ENCODE measurements at places on chromosomes 2 and 18.

GRCh38 chr2:115910270-115910669 is 1467.8 kb downstream of the DPP10 start:
- H3K27me3 ChIP-seq: no peaks in the 10 kb centered on the region
- H3K4me1 ChIP-seq: no peaks in the 10 kb centered on the region
- no peak overlapping the region for H3K4me3 ChIP-seq
- DNase-seq: no peak
- H3K36me3 ChIP-seq: no peaks in the 10 kb centered on the region

GRCh38 chr2:112159454-112159921 is 21.3 kb downstream of the FBLN7 start:
- H3K27ac ChIP-seq: no peak overlapping the region
- DNase-seq: no peak
- H3K27me3 ChIP-seq: no peaks in the 10 kb centered on the region
- H3K36me3 ChIP-seq: no peaks in the 10 kb centered on the region
- H3K4me3 ChIP-seq: no peak overlapping the region

- no peaks in the 10 kb centered on the region for H3K27me3 ChIP-seq
- H3K4me1 ChIP-seq: no peaks in the 10 kb centered on the region
- H3K4me3 ChIP-seq: no peak overlapping the region
- H3K36me3 ChIP-seq: no peaks in the 10 kb centered on the region
Observed at GRCh38 chr2:69453475-69454129, 16.4 kb upstream of the NFU1 start.

DNA sequence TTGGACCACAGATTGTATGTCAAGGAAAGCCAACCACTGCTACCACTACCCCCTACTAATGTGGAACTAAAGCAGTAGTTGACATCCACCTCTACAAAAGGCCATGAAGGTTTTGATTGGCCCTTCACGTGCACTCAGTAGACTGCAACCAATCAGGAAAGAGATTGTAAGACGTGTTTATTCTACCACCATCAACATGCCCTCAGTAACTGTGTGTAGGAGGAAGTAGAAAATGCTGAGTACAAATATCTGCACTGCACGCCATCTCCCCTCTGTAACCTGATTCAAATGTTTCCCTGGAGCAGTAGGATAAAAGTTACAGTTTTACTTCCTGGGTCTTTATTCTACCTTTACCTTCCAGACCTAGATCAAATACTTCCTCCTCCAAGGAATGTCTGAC is 2.9 kb upstream of the CASP10 start:
- no peak overlapping the region for H3K27ac ChIP-seq
- H3K36me3 ChIP-seq: no peaks in the 10 kb centered on the region
- H3K4me1 ChIP-seq: peaks cover 4% of the 10 kb centered on the region
- H3K4me3 ChIP-seq: no peak overlapping the region
- no peaks in the 10 kb centered on the region for H3K27me3 ChIP-seq
- DNase-seq: no peak

GRCh38 chr2:1781291-1782080 is 37.2 kb upstream of the PXDN start:
- H3K4me3 ChIP-seq: no peak overlapping the region
- no peaks in the 10 kb centered on the region for H3K27me3 ChIP-seq
- H3K36me3 ChIP-seq: no peaks in the 10 kb centered on the region
- DNase-seq: no peak

GRCh38 chr2:44652701-44653100 is 288.8 kb upstream of the SIX3 start:
- H3K4me1 ChIP-seq: no peaks in the 10 kb centered on the region
- no peak overlapping the region for H3K27ac ChIP-seq
- H3K4me3 ChIP-seq: no peak overlapping the region
- DNase-seq: no peak

- no peak for DNase-seq
- H3K4me3 ChIP-seq: no peak overlapping the region
- H3K27me3 ChIP-seq: no peaks in the 10 kb centered on the region
- H3K36me3 ChIP-seq: no peaks in the 10 kb centered on the region
- no peak overlapping the region for H3K27ac ChIP-seq
Observed at GRCh38 chr18:67932271-67932670, 415.8 kb upstream of the DSEL start.

DNA sequence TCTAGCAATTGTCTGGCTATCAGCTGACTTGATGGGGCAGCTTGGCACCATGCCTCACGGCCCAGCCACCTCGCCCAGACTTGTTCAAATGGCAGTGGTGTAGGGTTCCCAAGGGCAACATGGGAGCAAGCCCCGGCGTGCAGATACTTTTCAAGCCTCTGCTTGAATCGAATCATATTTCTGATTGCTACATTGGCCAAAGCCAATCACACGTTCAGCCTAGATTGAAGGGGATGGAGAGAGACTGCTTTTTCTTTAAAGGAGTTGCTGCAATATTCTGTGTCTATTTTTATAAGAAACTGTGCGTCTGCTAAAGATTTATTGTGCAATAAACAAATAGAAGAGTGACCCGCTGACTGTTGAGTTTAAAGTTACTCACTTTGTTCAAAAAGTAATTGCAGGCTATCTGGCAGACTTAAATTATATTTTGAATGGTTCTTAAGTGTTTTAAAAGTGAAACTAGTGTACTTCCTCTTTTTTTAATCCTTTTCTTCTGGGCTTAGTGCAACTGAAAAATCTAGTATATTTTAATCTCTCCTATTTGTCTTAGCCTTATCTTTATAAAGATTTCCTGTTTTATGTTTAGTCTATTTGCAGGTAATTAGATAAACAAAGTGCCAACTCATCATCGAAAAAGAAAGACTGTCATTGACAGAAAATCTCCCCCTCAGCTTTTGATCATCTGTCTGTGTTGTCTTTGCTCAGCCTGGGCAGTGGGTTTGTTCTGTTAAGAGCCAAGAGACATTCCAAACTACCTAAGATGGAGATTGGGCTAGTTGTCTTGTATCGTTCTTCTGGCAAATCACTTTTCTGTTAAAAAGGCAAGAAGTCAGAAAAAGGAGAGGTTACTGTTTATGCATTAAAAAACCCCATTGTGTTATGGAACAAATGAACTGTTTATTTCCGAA is 156.1 kb downstream of the TPGS2 start:
- H3K27ac ChIP-seq: no peak overlapping the region
- no peaks in the 10 kb centered on the region for H3K4me1 ChIP-seq
- no peaks in the 10 kb centered on the region for H3K27me3 ChIP-seq
- no peak overlapping the region for H3K4me3 ChIP-seq
- DNase-seq: no peak

DNA sequence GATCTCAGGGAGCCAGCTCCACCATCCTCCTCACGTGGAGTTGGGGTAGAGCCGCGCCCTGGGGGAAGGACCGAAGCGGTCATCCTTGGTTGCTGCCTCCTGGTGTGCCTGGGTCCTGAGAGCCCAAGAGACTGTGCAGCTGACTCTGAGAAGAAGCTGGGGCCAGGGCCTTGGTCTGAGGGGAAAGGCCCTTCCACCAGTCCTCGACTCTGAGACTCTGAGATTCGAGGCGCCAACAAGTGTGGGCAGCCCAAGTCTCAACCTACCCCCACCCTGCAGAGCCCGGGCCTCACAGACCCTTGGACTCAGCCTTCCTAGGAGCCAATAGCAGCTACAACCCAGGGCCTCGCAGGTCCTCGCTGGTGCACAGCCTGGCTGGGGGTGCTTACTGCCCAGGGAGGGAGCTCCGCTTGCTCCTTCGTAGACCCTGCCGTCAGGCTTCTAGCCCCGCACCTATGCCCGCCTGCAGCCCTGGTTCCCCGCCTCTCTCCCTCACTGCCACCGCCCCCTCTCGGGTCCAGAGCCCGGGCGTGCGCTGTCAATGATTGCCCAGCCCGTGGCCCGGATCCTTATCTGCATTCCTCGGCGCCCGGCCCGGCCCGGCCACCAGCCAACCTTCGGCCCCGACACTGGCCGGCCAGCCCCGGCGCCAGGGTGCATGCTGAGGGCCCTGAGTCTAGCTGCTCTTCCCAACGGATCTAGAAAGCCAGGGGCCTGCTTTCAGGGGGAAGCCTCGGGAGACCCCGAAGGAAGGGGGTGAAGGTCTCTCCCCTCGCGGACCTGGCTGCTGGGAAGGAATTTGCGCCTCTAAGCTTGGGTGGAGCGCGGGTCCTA is 2.0 kb downstream of the IHH start:
- DNase-seq: no peak
- H3K4me3 ChIP-seq: no peak overlapping the region
- H3K36me3 ChIP-seq: no peaks in the 10 kb centered on the region
- peaks cover 2% of the 10 kb centered on the region for H3K4me1 ChIP-seq
- no peak overlapping the region for H3K27ac ChIP-seq
